Endothelial cell (in vitro differentiated cells): ENCODE measurements at places on chromosomes 2 and 18. TPM values are rescaled to one million over a fixed set of nuclear protein-coding genes. Genes with fewer than 3 reads are reported as not detected.

The AOX1 gene
- 0.80 TPM for total RNA-seq

The FAM237A gene
- total RNA-seq, result not detected

GRCh38 chr2:21008014-21008789 is 35.7 kb downstream of the APOB start:
- H3K4me3 ChIP-seq, result no peak overlapping the region
- H3K27me3 ChIP-seq, result no peaks in the 10 kb centered on the region
- H3K36me3 ChIP-seq, result peaks cover 52% of the 10 kb centered on the region

DNA sequence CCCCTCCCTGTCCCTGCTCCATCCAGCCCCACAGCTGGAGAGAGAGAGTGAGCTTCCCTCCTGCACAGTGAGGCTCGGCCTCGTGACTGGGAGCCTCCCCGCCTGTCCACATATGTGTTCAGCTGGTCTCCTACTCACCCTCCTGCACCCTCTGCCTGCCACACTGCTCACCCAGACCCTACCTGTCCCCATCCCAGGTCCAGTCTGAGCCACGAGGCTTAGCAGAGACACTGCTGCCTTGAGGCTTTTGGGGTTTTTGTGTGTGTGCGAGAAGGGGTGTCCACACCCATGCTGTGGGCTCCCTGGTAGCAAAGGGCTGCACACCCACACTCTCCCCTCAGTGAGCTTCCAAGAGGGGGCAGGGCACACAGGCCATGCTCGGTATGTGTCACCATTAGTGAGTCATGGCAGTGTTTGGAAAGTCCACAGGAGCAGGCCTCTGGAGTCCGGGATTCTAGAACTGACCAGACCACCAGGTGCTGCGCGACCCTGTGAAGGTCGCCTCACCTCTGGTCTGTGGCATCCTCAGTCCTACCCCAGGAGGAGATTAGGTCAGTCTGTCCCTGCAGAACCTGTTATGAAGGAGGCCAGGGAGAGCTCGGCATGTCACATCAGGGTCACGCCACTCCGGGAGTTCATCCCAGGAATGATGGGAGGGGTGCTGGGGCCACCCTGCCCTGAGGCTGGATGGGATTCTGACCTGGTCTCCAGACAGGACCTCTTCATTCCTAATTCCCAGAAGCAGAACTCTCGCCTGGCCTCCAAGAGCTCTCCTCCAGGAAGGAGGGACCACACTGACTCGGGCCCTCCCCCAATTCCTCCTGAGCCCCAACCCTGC is 39.9 kb upstream of the SMAD7 start:
- H3K27me3 ChIP-seq, result peaks cover 10% of the 10 kb centered on the region
- no peak overlapping the region for H3K4me3 ChIP-seq
- H3K36me3 ChIP-seq, result no peaks in the 10 kb centered on the region
- peaks cover 11% of the 10 kb centered on the region for H3K4me1 ChIP-seq
- no peak overlapping the region for H3K27ac ChIP-seq
- DNase-seq, result no peak

The DRC1 gene
- 0.36 TPM for total RNA-seq

DNA sequence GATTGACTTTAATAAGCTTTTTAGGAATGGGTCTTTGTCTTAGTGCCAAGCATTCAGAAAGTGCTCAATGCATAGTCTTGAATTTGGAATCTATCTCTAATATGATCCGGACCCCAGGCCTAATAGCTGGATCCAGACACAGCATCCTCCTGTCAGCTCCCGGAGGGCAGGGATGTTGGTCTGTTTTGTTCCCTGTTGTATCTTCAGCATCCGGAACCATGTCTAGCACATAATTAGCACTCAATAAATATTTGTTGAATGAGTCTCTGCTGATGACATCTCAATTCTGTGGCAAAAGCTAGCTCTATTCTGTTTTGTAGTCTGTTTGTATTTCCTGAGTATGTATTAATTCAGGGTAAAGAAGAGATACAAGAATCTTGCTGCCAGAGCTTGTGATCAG is 169.1 kb downstream of the DCDC2C start:
- DNase-seq, result no peak
- H3K27ac ChIP-seq, result no peak overlapping the region
- peaks cover 1% of the 10 kb centered on the region for H3K27me3 ChIP-seq
- no peaks in the 10 kb centered on the region for H3K4me1 ChIP-seq
- H3K36me3 ChIP-seq, result no peaks in the 10 kb centered on the region
- no peak overlapping the region for H3K4me3 ChIP-seq

DNA sequence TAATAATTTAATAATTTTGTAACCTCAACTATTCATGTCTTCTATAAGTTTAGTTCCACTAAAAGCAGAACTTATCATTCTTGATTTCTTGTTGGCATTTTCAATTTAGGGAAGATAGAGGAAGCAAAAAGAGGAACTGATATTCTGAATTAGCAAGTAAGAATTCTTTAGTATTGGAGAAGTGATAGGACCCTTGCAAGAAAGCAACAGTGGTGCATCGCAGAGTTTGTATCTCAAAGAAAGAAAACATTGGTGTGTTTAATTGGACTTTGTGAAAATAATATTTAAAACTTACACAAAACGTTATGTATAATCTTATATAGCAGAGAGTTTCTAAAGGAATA is 36.5 kb upstream of the TNFRSF11A start:
- DNase-seq, result no peak
- H3K4me1 ChIP-seq, result no peaks in the 10 kb centered on the region
- peaks cover 5% of the 10 kb centered on the region for H3K36me3 ChIP-seq

The NT5C1B gene
- total RNA-seq, result not detected
